ENCODE measurements at places on chromosomes 12 and 14.

DNA sequence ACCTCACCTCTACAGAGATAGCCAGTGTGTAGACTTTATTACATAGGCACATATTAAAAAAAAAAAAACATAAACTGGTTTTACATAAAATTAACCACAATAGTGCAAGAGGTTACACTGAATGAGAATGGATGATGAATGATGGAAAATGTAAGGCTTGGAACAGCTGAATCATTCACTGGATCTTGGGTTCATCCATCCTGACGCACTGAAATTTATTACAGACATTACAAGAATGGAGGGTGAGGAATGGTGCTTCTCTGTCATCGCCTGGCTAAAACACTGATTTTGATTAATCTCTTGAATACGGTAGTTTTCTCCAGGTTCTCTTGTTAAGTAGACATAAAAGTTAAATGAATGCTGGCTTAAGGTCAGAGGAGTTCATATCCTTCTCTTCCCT is 40.0 kb upstream of the GTF2A1 start:
- no peak for DNase-seq

GRCh38 chr12:55996201-55996714 is 818 bp upstream of the SUOX start:
- DNase-seq: peak; percentile 74

GRCh38 chr12:6959058-6959804 is 8.1 kb downstream of the PTPN6 start:
- no peak for DNase-seq

DNA sequence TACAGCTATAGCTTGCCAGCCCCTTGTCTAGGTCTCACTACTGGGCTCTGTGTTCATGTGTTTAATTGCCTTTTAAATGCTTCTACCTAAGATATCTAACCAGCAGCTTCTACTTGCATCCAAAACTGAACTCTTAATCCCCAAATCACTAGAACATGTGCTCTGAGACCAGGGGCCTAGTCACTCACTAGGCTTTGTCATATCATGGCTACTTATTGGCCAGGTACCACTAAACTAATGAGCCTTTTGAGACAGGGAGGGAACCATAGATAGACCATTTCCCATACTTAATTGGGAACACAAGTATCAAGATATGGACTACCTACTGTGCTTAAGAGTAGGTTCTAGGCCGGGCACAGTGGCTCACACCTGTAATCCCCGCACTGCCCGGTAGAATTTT is 6.5 kb downstream of the HSP90B1 start:
- DNase-seq: no peak

DNA sequence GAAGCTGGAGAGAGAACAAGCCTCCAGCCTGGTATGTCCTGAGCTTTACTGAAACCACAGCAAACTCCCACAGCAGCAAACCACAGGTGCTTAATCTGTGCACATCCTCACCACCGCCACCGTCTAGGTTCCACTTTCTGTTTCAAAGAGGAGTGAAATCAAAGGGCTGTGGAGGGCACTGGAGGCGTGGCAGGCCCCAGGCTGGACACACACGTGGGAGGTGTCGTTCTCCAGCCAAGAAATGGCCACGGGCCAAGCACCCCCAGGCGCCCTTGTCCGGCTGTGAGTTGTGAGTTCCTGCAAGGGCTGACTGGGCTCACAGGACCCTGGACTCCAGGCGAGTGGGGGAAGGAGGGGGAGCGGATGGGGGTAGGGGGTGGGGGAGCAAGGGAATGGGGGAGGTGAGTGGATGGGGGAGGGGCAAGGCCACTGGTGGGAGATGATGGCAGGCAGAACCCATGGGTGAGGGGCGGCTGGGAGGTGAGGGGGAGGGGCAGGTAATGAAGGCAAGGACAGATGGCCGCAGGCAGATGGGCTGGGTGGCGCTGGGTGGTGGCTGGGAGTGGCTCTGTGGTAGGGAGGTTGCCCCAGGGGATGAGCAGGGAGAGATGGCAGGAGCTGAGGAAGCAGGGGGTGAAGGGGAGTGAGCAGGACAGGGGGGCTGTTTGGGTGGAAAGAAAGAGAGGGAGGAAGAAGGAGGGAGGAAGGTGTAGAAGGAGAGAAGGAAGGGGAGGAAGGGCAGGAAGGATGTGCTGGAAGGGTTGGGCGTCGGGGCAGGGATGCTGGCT is 86.7 kb downstream of the NCOR2 start:
- DNase-seq: no peak

- DNase-seq: no peak
Observed at GRCh38 chr14:68482018-68482417, 310.8 kb downstream of the ZFP36L1 start.

GRCh38 chr14:100747021-100747586 is 20.4 kb downstream of the DLK1 start:
- no peak for DNase-seq

DNA sequence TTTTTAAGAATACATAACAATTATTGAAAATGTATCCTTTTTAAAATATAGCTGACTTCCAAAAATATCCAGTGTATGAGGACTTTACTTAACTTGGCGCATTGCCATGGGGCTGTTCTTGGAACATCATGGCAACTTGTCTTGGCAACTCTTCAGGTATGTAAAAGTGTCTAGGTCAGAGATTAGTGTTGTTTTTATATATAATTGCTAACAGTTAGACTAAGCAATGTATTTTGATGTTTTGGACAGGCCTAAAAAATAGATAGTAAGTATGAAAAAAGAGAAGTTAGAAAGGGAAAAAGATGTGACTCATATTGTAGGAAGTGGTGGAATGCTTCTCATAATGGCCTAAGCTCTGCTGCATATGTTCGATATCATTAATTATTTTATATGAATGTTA is 70.9 kb downstream of the MON2 start:
- DNase-seq: no peak

GRCh38 chr14:41280745-41281144 is 325.9 kb upstream of the LRFN5 start:
- no peak for DNase-seq

DNA sequence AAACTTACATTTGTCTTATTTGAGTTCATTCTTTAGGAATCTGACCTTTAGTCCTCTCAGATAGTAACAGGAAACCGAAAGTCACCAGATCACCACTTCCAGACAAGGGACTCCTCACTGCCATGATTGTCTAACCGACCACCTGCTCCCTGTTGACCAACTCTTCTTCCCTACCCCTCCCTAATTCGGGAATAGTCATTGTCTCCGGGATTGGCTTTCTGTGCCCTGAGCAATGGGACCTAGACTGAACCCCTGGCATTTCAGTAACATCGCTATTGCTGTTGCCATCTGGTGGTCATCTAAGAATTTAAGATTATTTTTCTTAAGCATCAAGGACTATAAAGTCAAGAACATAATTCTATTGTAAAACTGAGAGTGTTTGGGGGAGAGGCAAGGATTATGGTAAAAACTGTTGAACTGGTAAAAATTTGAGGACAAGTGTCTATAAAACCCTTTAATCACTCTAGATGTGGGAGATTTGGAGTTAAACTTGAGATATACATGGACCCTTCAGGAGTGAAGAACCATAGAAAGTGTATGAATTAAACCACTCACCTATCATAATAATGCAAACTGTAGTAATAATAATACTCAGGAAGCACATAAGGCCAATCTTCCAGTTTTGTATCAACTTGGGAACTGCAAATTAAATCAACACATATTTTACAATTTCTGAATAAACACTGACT is 6.3 kb downstream of the CLEC2A start:
- peak; percentile 6 for DNase-seq

DNA sequence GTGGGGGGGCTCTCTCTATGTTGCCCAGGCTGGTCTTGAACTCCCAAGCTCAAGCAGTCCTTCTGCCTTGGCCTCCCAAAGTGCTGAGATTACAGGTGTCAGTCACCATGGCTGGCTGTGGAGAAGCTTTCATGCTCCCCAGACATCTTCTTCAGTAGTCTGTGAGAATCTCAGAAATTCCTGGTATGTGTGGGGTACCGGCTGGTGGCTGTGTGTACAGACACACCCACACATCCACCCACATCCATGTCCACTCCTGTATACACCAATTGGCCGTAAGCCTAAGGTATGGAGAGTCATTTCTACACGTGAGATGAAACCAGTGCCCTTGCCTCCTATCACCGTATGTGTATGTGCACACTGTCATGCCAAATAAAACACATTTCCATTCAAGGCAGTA is 27.8 kb downstream of the GPRC5D start:
- no peak for DNase-seq

DNA sequence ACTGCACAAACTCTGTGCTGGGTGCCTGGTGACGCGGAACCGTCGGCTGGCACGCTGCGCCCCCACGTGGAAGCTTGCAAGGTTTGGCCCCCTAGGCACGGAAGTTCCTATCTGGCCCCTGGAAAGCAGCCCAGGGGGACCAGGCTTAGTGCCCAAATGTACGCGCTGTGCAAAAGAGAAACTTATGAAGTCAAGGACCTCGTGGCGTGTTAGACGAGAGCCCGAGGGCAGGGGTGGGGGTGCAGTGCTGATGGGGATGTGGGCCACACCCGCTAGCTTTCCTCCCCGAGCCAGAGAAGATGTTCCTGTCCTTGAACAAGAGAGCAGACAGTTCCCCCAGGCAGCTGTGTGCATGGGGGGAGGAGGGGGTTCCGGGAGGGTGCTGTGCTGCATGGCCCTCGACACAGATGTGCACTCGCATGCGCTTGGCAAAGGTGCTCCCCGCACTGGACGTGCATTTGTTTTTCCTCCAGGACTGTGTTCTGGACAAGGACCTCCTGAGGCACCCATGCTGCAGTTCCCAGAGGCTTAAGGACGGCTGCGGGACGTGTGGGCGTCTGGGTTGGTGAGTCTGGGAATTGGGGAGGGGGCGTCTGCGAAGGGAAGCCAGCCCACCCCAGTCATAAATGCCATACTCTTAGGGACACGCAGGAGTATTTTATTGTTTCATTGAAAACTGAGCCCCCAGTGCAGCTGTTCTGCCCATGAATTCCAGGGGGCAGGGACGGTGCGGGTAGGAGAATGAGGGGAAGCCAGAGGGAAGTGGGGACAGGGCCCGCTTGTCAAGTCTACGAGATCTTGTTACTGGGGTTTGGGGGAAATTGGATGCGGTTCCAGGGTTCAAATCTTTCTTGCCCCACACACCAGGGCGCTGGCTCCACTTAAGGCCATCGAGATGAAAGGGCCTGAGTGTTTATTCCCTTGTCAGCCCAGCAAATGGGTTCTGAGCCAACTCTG is 80.0 kb downstream of the NTF3 start:
- DNase-seq: no peak

DNA sequence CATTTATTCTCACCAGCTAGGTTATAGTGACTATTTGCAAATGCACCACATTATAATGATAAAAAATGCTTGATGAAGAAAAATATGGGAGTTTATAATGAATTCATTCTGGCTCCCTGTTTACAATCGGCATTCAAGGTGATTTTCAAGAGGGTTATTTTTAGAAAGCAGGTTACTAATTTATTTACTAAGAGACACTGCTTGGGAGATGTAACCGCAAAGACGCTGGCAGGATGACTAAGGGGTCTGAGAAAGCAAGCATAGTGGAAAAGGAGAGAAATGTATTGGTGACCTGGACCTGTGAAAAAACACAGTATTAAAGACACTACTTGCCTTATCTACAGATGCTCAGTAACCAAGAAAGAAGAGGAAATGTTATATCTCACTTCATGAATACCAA is 13.3 kb upstream of the PITPNM2 start:
- DNase-seq: no peak

DNA sequence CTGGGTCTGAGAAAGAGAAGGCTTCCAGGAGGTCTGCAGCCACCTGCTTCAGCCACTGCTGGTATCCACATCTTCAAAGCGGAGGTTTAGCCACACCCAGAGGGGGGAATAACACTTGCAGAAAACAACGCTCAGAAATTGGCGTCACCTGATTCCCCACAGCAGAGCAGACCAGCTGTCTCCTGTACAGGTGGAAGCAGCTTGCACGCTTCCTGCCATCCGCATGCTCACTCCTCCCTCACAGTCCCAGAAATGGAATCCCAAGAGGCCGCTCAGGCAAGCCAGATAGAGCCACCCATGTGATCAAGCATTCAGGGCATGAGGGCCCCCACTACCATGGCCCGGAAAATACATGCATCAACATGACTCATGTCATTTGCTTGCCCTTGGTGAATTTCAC is 112.2 kb upstream of the DIO3 start:
- DNase-seq: no peak

DNA sequence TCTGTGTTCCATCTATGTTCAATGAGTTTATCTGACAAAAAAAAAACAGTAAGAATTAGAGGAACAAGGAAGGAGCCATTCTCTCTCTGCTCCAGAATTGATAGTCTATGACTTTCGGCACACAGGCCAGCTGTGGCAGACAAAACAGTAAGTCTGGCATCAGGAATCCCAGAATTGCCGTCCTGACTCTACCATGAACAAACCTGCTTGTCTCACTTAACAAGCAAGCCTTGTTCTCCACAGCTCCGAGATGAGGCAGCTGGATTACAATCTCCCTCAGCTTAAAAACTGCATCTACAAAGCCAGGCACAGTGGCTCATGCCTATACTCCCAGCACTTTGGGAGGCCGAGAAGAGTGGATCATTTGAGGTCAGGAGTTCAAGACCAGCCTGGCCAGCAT is 153.6 kb upstream of the TMCC3 start:
- no peak for DNase-seq

- no peak for DNase-seq
Observed at GRCh38 chr12:89373763-89374572, 21.7 kb upstream of the DUSP6 start.

DNA sequence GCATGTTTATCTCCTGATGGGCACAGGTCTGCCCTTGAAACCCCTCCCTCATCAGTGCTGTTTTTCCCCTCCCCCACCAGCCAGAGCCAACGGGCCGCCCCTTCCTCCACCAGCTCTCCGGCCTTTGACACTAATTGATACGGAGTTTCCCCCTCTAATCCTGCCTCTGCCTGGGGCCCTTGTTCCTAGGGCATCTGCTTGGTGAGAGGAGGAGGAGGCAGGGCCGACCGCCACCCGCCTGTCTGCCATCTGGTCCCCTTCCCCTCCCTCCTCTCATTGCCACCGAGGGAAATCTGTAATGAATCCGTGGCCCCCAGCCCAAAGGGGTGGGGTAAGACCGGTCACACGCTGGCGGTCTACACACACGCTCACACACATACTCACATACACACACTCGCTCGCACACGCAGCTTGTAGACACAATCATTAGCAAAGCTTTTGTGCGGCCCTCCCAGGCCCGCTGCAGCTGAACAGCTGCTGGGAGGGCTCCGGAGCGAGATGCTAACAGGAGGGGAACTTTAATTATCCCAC is 27.4 kb downstream of the SRRM4 start:
- DNase-seq: peak; percentile 95

GRCh38 chr14:104435147-104436046 is 144.2 kb upstream of the C14orf180 start:
- peak; percentile 4 for DNase-seq

GRCh38 chr12:113196990-113197389 is 11.5 kb downstream of the RITA1 start:
- peak; percentile 61 for DNase-seq

GRCh38 chr12:52515319-52515646 is 4.9 kb downstream of the KRT5 start:
- no peak for DNase-seq

GRCh38 chr14:102496331-102496691 is 13.3 kb downstream of the ANKRD9 start:
- no peak for DNase-seq
